NCI-H774 (cell line): ENCODE measurements at places on chromosomes 16 and 17.

GRCh38 chr16:7372095-7372494 is 39.5 kb downstream of the RBFOX1 start:
- no peak for DNase-seq

- no peak for DNase-seq
Measured at GRCh38 chr17:6046931-6047330, 23.2 kb upstream of the WSCD1 start.

DNA sequence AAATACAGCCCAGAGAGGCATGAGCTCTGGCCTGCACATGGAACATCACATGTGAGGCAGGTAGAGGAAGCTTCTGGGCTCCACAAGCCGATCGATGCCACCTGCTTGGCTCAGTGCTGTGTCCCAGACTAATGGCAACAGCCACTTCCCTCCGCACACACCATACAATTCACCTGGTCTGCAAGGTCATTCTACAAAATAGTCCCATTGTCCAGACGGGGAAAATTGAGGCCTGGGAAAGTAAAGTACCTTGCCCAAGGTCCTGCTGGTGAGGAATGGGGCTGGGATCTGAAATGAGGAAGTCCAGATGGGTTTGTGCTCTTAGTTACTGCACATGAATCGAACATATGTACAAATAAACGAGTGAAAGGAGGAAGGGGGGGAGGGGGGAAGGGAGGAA is 88.0 kb downstream of the LITAF start:
- no peak for DNase-seq

DNA sequence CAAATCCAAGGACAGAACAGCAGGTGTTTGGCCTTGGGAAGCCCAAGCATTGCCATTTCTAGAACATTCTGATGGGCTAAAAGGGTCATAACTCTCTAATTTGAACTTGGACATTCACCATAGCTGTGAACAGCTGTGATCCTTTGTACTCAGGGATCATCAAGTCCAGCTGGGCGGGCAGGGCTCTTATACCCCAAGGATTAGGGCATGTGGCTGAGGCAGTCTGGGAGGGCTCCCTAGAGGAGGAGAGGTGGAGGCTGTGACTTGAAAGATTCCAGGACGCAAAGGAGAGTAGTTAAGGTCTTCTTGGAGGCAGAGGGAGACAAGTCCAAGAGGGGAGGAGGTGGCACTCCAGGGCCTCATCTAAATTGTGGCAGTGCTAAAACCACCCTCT is 233.1 kb upstream of the GSE1 start:
- no peak for DNase-seq

DNA sequence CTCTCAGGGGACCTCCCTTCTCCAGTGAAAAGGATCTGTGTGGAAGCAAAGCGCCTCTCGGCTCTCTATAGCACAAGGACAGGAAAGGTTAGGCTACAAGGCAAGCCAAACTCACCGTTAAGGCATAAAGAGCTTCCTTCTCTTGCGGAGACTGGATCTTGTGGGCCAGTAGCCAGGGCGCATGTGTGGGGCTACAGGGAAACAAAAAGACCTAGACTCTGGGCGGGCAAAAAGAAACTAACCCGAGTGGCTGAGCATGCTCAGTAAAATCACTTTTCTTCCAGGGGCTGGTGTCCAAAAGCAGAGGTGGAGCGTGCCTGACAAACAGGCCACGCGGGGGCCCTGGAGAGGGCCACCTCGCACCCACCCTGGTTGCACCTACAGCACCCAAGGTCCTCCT is 16.1 kb downstream of the GGA2 start:
- no peak for DNase-seq

GRCh38 chr16:53061701-53062159 is 6.9 kb downstream of the CHD9 start:
- no peak for DNase-seq

DNA sequence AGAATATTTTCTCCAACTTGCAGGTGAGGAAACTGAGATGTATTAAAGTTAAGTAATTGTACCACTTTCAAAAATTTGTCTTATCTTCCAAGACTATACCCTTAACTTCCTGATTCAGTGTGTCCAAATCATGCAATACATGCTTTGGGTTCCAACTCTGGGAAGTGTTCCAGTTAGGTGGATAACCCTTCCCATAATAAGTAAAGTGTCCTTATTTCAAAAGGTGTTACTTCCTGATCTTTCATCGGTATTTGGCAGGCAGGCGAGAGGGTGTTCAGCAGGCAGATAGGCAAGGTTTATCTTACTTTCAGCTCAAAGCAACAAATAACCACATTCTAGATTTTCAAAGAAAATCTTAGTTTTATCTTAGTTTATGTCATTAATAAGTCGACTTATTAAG is 46.3 kb upstream of the ARHGAP44 start:
- no peak for DNase-seq

GRCh38 chr17:81508639-81509206 is 3.9 kb downstream of the ACTG1 start:
- no peak for DNase-seq

DNA sequence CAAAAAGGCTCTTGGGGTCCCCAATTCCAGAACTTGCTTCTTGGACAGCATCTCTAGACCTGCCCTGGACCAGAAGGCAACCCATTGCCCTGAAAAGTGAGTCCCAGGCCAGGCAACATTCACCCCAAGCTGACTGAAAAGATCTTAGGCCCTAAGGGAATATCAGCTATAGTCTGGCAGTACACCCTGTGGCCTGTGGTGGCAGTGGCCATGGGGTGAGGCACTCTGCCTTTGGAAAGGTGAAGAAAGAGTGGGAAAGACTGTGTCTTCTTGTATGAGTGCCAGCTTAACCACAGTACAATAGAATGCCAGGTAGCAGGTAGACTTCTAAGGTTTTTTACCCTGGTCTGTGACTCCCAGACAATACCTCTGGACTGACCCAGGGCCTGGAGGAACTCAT is 564.5 kb downstream of the CDH8 start:
- DNase-seq: no peak
